ENCODE measurements at places on chromosomes 4 and X.

- DNase-seq, result no peak
These were observed 44.8 kb downstream of the RPS6KA3 start for GRCh38 chrX:20221902-20222301.

DNA sequence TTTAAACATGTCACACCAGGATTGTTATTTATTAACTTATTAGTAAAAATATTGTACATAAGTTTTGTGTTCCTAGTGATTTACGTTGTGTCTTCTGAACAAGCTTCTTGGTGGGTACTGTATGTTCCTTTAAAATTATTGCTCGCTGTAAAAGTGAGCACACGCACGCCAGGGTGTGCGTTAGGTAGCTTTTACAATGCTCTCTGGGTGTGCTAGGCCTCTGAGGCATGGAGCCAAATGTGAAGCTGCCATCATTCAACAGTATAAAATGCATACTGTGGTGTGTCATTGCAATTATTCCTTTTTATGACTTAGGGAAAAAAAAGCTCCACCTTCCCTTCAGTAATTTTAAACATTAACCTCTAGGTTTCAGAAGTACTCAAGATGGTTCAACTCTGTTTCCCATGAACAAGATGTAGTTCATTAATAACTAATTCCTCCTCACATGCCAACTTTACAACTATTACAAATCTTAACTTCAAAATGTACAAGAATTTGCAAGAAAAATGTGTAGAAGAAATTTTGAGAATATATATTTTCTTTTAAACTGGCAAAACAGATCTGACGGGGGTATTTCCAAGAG is 42.4 kb downstream of the ATOH1 start:
- no peak for DNase-seq

GRCh38 chr4:25953740-25954139 is 39.7 kb downstream of the SMIM20 start:
- DNase-seq, result no peak

DNA sequence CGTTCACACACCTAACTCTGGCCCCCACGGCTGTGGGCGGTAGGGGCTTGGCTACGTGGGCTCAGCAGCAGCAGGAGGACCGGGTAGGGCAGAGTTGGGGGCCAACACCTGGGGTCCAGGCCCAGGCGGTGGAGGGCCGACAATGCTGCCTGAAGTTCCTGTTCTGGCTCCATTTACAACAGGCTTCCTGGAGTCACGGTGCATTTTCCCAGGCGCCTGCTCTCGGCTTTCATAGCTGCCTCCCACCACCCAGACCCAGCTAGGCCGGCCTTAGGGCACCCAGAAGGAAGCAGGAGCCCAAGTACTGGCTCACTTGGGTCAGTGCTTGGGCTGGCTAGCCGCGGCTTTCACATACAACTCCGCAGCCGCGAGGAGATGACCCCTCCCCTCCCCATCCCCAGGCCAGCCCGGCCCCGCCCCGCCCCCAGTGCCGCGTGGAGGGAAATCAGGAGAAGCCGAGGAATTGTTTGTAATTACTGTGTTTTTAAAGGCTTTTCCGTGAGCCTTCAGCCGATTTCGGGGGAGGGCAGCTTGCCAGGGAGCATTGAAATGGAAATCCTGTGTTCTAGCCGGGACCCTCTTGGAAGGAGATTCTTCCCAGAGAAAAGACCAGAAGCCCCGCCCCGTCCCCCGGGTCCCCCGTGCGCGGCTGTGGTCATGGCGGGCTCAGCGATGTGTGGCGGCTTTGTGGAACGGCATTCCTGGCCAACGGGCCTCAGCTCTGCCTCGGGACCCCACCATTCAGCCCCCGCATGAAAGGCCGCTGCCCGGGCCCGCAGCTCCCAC is 28.5 kb downstream of the PJA1 start:
- DNase-seq, result peak; percentile 3

- DNase-seq, result no peak
These were observed 1665.0 kb upstream of the TENM3 start for GRCh38 chr4:180578175-180578574.

DNA sequence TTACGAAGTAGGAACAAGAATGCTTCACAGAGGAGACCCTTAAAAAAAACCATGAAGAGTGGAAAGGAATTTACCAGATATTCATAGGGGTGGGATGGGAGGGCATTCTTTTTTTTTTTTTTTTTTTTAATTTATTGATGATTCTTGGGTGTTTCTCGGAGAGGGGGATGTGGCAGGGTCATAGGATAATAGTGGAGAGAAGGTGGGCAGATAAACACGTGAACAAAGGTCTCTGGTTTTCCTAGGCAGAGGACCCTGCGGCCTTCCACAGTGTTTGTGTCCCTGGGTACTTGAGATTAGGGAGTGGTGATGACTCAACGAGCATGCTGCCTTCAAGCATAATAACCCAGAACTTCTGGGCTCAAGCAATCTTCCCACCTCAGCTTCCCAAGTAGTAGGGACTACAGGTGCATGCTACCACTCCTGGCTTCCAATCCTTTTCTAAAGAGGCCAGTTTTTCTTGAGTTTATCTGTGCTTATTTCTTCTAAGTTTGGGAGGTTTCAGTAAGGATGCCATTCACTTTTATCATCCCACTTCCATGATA is 65.9 kb upstream of the OGT start:
- no peak for DNase-seq

GRCh38 chr4:22460266-22460665 is 55.6 kb downstream of the ADGRA3 start:
- DNase-seq, result no peak

DNA sequence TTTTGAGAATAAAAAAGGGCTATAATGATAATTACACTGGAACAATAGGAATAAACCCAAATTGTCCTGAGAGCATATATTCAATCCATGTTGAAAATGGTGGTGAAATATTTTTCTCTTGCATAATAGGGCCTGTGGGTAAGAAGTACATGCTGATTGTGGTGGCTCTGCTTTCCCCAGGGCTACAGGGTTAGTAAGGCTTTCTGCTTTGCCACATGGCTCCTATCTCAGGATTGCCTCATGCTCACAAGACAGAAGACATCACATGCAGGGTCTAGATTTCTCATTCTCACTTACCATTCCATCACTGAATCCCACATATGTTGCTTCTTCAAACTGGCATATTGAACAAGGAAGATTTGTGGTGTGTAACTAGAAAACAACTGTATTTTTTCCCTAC is 12.4 kb upstream of the VEGFC start:
- no peak for DNase-seq
